ENCODE measurements at places on chromosomes 4 and X. TPM values are rescaled to one million over a fixed set of nuclear protein-coding genes. Genes with fewer than 3 reads are reported as not detected.

Gene EREG
- total RNA-seq, result not detected

DNA sequence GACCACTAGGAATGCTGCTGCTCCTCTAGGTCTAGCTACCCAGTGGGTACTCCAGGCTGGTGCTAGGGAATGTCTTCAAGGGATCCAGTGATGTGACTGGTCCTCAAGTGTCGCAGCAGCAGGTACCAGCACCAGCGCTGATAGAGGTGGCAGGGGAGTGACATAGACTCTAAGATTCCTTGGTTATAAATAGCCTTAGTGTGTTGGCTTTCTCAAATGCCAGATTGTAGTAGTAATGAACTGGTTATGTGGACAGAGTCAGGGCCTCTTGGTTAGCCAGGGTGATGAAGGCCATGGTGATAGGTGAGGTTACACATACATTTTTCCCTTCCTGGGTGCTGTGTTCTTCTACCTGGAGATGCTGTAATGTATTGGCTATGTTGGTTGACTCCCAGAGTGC is 38.3 kb downstream of the DCLK2 start:
- H3K27me3 ChIP-seq, result no peaks in the 10 kb centered on the region
- H3K36me3 ChIP-seq, result no peaks in the 10 kb centered on the region
- DNase-seq, result no peak
- H3K4me1 ChIP-seq, result no peaks in the 10 kb centered on the region
- no peak overlapping the region for H3K4me3 ChIP-seq
- H3K27ac ChIP-seq, result no peak overlapping the region

Gene IQSEC2
- 0.23 TPM for total RNA-seq

- H3K36me3 ChIP-seq, result no peaks in the 10 kb centered on the region
- no peak overlapping the region for H3K27ac ChIP-seq
- H3K4me3 ChIP-seq, result no peak overlapping the region
- DNase-seq, result no peak
These were observed 15.8 kb upstream of the KLF8 start for GRCh38 chrX:56216332-56216731.

Gene NOX1
- total RNA-seq, result not detected

- H3K4me3 ChIP-seq, result no peak overlapping the region
- no peaks in the 10 kb centered on the region for H3K4me1 ChIP-seq
- no peaks in the 10 kb centered on the region for H3K36me3 ChIP-seq
- H3K27me3 ChIP-seq, result no peaks in the 10 kb centered on the region
- no peak overlapping the region for H3K27ac ChIP-seq
These were observed 50.9 kb downstream of the USP26 start for GRCh38 chrX:133045986-133046385.

Gene SRPK3
- total RNA-seq, result not detected

Gene GASK1B
- 0.21 TPM for total RNA-seq

- no peaks in the 10 kb centered on the region for H3K36me3 ChIP-seq
- peak overlapping the region; percentile 66 for H3K27ac ChIP-seq
- H3K27me3 ChIP-seq, result no peaks in the 10 kb centered on the region
- peaks cover 19% of the 10 kb centered on the region for H3K4me1 ChIP-seq
These were observed 1.7 kb downstream of the HCFC1 start for GRCh38 chrX:153969904-153970356.

DNA sequence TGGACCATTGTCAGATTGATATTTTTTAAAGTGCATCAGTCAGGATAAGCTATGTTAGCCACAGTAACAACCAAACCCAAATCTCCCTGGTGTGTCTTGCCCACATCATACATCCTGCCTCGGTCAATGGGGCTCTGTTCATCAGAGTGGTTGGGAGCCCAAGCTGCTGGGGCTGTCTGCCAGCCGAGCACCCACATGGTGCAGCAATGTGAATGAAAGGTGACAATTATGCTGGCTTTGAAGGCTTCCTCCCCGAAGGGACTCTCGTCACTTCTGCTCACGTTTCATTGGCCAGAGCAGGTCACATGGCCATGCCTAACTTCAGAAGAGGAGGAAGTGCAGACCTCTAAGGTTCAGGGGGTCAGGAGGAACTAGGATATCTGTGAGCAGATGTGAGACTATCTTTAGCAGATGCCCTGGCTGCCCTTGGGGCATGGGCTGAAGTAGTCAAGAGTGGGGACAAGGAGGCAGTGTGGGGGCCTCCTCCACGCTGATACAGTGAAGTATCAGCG is 1.3 kb upstream of the JAKMIP1 start:
- no peak for DNase-seq
- H3K27me3 ChIP-seq, result no peaks in the 10 kb centered on the region
- H3K4me3 ChIP-seq, result peak overlapping the region; percentile 98
- H3K27ac ChIP-seq, result peak overlapping the region; percentile 85
- H3K36me3 ChIP-seq, result no peaks in the 10 kb centered on the region

Gene AMOT
- 12.5 TPM for total RNA-seq

DNA sequence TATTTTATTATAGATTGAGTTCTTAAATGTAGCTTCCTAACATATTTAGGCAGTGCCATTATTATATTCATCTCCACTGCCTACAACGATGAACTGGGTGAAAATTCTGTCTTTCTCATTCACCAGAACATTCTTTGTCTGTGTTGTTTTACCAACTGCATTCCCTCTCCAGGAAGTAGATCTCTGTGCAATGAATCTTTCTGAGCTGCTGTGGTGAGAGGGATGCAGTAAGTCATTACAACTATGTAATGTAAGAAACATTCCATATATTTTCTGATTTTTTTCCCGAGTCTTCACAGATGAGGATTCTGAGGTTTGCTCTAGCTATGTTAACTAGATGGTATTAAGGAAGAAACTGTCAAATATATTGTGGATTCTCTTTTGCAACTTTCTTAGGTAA is 811.9 kb upstream of the PCDH7 start:
- no peak overlapping the region for H3K27ac ChIP-seq
- H3K4me3 ChIP-seq, result no peak overlapping the region
- no peaks in the 10 kb centered on the region for H3K27me3 ChIP-seq
- H3K36me3 ChIP-seq, result no peaks in the 10 kb centered on the region
- no peak for DNase-seq

- no peaks in the 10 kb centered on the region for H3K36me3 ChIP-seq
- no peaks in the 10 kb centered on the region for H3K4me1 ChIP-seq
- H3K27me3 ChIP-seq, result no peaks in the 10 kb centered on the region
- no peak overlapping the region for H3K4me3 ChIP-seq
These were observed 471.1 kb downstream of the GBA3 start for GRCh38 chr4:23163647-23164436.

Gene RTL5
- total RNA-seq, result 0.05 TPM

Gene TLR3
- not detected for total RNA-seq

- H3K27ac ChIP-seq, result no peak overlapping the region
- H3K4me1 ChIP-seq, result no peaks in the 10 kb centered on the region
- DNase-seq, result no peak
- no peak overlapping the region for H3K4me3 ChIP-seq
- no peaks in the 10 kb centered on the region for H3K27me3 ChIP-seq
These were observed 117.6 kb upstream of the RASGEF1B start for GRCh38 chr4:81589262-81589661.

DNA sequence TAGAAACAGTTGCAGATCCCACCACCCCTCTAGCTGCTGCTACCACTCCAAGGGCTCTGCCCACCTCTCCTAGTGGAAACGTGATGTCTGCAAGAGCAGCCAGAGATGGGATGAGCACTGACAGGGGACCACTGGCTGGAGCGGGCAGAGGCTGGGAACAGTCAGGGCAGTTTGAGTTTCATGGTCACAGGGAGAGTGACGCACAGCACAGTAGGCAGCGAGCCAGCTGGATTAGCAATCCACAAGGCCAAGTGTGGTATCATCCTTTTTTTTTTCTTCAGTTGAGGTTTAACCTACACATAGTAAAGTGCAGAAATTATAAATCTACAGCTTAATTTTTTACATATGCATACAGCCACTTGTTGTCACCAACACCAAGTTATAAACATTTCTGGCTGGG is 6.4 kb upstream of the SCML2 start:
- H3K4me1 ChIP-seq, result no peaks in the 10 kb centered on the region

DNA sequence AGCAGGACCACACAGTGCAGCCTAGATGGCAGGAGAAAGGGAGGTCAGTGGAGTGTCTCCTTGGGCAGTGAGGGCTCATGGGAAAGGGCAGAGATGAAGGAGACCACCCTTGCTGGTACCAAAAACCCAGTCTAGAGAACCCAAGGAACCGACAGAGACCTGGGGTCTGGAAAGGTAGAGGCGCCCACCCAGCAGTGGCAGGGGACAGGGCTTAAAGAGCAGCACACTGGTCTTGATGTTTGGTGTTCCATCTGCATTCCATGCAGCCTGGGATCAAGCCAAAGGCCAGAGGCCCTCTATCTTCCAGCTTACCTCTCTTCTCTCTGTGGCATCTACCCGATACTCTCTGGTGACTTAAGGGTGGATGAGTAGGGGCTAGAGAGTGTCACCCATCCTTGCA is 127.5 kb downstream of the PJA1 start:
- DNase-seq, result no peak
- H3K27ac ChIP-seq, result no peak overlapping the region
- H3K36me3 ChIP-seq, result no peaks in the 10 kb centered on the region
- H3K27me3 ChIP-seq, result no peaks in the 10 kb centered on the region

GRCh38 chr4:53963781-53964180 is 100.6 kb downstream of the CHIC2 start:
- H3K36me3 ChIP-seq, result no peaks in the 10 kb centered on the region
- H3K27me3 ChIP-seq, result peaks cover 2% of the 10 kb centered on the region
- no peak overlapping the region for H3K4me3 ChIP-seq
- H3K27ac ChIP-seq, result no peak overlapping the region

DNA sequence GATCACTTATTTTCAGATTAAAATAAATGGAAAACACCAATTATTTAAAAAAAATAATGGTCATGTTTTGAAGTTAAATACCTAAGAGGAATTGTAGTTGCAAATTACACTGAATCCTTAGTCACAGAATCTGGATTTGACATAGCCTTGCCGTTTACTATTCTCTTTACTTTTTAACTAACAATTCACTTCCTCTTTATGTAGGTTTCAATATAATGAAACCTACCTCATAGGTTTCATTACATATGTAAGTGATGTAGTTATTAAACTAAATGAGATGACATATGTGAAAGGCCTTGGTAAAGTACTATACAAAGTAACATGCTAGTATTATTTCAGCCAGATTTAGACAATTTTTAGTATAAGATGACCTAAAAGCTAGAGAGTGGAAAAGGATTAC is 6.5 kb downstream of the SPP1 start:
- no peak for DNase-seq
- H3K4me1 ChIP-seq, result no peaks in the 10 kb centered on the region
- no peak overlapping the region for H3K27ac ChIP-seq
- H3K36me3 ChIP-seq, result no peaks in the 10 kb centered on the region
- H3K4me3 ChIP-seq, result no peak overlapping the region

Gene ANXA3
- total RNA-seq, result 1.1 TPM

GRCh38 chr4:25904748-25905082 is 9.3 kb upstream of the SMIM20 start:
- H3K27ac ChIP-seq, result peak overlapping the region; percentile 4
- H3K27me3 ChIP-seq, result no peaks in the 10 kb centered on the region
- no peak for DNase-seq
- H3K36me3 ChIP-seq, result no peaks in the 10 kb centered on the region
- no peak overlapping the region for H3K4me3 ChIP-seq

- no peaks in the 10 kb centered on the region for H3K36me3 ChIP-seq
- H3K27ac ChIP-seq, result no peak overlapping the region
- H3K4me3 ChIP-seq, result no peak overlapping the region
These were observed 3.3 kb downstream of the ITIH6 start for GRCh38 chrX:54794795-54795194.

Gene F11
- not detected for total RNA-seq

Gene CCDC158
- not detected for total RNA-seq

Gene IBSP
- not detected for total RNA-seq

Gene CXCL5
- total RNA-seq, result not detected

GRCh38 chr4:39367166-39367565 is 1.0 kb upstream of the RFC1 start:
- H3K4me3 ChIP-seq, result no peak overlapping the region
- H3K4me1 ChIP-seq, result peaks cover 3% of the 10 kb centered on the region
- H3K27me3 ChIP-seq, result no peaks in the 10 kb centered on the region
- H3K36me3 ChIP-seq, result no peaks in the 10 kb centered on the region

DNA sequence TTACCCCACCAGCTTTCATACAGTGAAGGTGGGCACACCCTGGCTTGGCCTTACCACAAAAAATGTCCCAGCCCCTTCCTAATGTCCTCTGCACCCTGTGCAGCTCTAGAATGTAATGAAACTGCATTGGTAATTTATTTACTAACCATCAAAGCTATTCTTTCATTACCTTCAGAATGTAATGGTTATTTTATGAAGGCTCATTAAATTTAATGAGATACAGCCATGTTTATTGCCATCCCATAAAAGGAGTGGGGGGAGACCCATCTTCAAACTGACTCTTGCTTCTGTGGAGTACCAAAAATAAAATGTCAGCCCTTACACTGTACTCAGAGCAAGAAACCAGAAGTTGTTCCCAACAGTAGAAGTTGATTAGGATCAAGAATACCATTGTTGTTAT is 25.0 kb downstream of the NKX6-1 start:
- H3K4me1 ChIP-seq, result no peaks in the 10 kb centered on the region
- no peak for DNase-seq
- no peaks in the 10 kb centered on the region for H3K36me3 ChIP-seq
- no peaks in the 10 kb centered on the region for H3K27me3 ChIP-seq
- no peak overlapping the region for H3K27ac ChIP-seq
- no peak overlapping the region for H3K4me3 ChIP-seq

DNA sequence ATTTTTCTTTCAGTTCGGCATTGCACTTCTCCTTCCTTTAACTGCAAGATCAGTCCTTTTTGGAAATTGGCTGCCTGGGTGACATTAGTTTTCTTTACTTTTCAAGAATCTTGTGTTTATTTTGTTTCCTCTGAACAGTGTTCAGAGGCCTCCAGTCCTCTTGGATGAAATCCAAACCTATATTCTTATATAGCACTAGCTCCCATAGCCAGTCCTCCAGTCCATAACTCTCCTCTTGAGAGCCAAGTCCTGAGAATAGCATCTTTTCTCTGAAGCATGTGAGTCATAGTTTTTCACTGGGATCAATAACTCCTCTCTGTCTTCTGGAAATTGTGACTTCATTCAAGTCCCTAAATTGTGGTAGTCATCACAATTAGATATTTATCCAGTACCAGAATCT is 357.5 kb downstream of the RAPGEF2 start:
- no peak overlapping the region for H3K27ac ChIP-seq
- DNase-seq, result no peak
- no peaks in the 10 kb centered on the region for H3K27me3 ChIP-seq
- no peaks in the 10 kb centered on the region for H3K4me1 ChIP-seq
- H3K4me3 ChIP-seq, result no peak overlapping the region

DNA sequence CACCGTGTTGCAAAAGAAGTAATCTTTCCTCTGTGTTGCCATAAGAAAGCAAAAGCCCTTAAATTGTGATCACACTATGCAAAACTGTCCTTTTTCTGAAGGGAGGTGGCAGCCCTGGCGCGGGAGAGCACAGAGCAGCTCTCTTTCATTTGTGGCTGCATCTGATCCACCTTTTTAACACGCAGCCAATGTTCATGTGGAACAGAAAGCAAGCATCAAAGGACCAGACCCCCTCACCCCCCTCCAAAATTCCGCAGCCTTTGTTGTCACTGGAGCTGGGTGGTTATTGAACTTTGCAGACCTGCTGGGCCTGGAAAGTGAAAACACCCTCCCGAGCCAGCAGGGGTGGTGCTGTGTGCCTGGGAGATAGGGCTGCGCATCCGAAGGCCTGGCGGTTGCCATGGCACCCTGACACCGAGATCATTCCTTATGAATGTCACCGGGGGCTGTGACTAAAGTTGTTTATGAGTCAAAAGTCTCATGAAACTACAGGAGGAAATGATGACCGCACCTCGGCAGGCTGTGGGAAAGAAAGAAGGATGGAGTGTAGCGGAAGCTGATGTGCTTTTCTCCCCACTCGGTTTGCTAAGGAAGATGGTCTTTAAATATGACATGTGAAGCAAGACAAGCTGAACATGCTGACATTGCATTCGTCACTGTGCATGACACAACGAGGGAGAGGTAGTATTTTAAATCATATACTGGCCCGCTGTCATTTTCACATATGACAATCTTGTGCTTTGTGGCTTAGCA is 367.4 kb downstream of the UNC5C start:
- H3K36me3 ChIP-seq, result no peaks in the 10 kb centered on the region
- H3K4me1 ChIP-seq, result no peaks in the 10 kb centered on the region
- DNase-seq, result no peak
- H3K27ac ChIP-seq, result no peak overlapping the region
- no peaks in the 10 kb centered on the region for H3K27me3 ChIP-seq

Measured in GM12878 (cell line).